ENCODE measurements at places on chromosomes 2 and 18.

- ATAC-seq = peak; percentile 81
Measured at GRCh38 chr2:64330281-64331113, 123.5 kb upstream of the LGALSL start.

GRCh38 chr2:233234996-233235395 is 16.5 kb upstream of the ATG16L1 start:
- ATAC-seq = no peak

- ATAC-seq = no peak
Measured at GRCh38 chr2:29632018-29632417, 289.4 kb downstream of the ALK start.

DNA sequence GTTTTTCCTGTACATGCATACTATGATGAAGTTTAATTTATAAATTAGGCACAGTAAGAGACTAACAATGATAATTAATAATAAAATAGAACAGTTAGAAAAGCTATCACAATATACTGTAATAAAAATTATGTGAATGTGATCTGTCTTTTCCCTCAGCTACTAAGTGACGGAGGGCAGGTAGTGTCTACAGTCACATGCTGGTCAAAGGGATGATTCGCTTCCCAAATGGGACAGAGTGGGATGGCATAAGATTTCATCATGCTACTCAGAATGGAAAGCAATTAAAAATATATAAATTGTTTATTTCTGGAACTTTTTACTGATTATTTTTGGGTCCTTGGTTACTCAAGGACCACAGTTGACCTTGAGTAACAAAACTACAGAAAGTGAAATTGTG is 71.5 kb downstream of the DAW1 start:
- ATAC-seq = no peak

GRCh38 chr2:128841803-128842202 is 523.1 kb upstream of the HS6ST1 start:
- no peak for ATAC-seq
